ENCODE measurements at places on chromosomes 7 and 10.

GRCh38 chr10:56880606-56881005 is 519.5 kb upstream of the ZWINT start:
- no peak for DNase-seq

- DNase-seq = no peak
Observed at GRCh38 chr10:89771684-89772083, 70.3 kb downstream of the KIF20B start.

GRCh38 chr10:7666253-7667023 is at the start of gene ITIH5:
ITIH5 (minus strand) TSS chr10:7666966; CDS start chr10:7666892, 74 bp downstream.
- DNase-seq = no peak

DNA sequence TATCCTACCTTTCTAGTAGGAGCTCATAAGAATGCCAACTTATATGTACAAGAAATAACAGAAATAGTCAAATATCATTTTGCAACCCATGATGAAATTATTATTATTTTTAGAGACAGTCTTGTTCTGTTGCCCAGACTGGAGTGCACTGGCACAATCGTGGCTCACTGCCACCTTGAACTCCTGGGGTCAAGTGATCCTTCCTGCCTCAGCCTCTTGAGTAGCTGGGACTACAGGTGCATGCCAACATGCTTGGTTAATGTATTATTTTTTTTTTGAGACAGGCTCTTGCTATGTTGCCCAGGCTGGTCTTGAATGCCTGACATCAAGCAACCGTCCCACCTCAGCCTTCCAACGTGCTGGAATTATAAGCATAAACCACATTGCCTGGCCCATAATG is 44.8 kb downstream of the TNPO3 start:
- no peak for DNase-seq

GRCh38 chr7:134632937-134633540 is 13.6 kb upstream of the BPGM start:
- DNase-seq = peak; percentile 4

GRCh38 chr7:23222439-23223030 is 24.0 kb upstream of the GPNMB start:
- DNase-seq = no peak

GRCh38 chr7:20722941-20723340 is 63.7 kb downstream of the SP8 start:
- no peak for DNase-seq

DNA sequence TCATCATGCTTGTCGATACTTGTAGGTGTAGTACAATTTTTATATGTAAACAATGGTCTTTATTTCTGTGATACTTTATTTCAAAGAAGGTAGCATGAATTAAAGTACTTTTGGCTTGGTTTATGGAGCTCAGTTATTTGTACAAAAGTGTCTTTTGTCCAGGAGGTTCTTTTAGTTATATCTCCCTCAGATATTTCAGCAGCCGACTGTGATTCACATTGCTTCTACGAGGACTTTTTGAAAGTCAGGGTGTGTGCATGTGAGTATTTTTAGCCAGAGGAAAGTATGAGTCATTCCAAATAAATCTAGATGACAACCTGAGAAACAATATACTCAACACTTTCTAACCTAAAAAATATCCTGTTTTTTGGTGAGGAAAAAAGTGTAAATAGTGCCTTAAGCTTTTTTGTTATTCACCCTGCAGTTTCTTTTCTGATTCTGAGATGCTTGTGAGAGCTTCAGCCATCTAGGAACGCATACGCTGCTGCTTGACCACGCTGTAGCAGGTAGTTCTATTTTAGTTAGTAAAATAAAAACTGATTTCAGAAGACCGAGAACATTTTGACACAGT is 595 bp upstream of the SUN1 start:
- peak; percentile 45 for DNase-seq

GRCh38 chr10:69914398-69915214 is 112.9 kb downstream of the COL13A1 start:
- peak; percentile 57 for DNase-seq
